Spinal cord (tissue), 10 donors: ENCODE measurements at places on chromosomes 4 and X.

- DNase-seq: no peak
Observed at GRCh38 chr4:145234091-145234706, 53.8 kb upstream of the OTUD4 start.

GRCh38 chr4:7524843-7525242, 90.1 kb upstream of the PSAPL1 start:
- DNase-seq: no peak

DNA sequence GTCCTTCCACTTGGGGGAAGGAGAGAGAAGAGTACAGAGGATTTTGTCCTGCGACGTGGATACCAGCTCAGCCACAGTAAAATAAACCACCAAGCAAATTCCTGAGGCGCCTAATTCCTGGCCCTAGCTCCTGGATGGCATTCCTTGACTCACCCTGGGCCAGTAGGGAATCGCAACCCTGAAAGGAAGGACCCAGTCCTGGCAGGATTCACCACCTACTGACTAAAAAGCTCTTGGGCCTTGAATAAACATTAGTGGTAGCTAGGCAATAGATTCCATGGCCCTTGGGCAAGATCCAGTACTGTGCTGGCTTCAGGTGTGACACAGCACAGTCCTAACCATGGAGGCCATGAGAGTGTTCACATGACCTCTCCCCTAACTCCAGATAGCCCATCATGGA, 45.6 kb downstream of the GABRA3 start:
- DNase-seq: no peak

DNA sequence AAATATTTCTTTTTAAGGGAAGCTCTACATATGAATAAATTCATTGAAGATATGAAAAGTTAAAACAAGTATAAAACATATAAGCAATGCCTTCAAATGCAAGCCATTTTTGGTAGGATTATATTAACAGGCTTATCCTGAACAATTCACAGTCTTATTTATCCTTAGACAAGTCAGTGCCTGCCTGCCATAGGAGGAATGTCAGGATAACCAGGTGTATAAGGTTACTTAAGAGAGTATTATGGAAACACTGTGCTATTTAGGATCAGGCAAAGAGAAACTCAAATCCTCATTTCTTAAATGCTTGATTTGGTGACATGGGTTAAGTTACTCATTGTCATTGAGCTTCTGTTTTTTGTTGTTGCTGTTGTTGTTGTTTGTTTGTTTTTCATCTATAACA, 2029.9 kb upstream of the AGA start:
- DNase-seq: no peak

- DNase-seq: no peak
Observed at GRCh38 chr4:23382879-23383278, 507.0 kb downstream of the PPARGC1A start.

- DNase-seq: no peak
Observed at GRCh38 chr4:62814510-62815047, 1594.7 kb downstream of the TECRL start.

DNA sequence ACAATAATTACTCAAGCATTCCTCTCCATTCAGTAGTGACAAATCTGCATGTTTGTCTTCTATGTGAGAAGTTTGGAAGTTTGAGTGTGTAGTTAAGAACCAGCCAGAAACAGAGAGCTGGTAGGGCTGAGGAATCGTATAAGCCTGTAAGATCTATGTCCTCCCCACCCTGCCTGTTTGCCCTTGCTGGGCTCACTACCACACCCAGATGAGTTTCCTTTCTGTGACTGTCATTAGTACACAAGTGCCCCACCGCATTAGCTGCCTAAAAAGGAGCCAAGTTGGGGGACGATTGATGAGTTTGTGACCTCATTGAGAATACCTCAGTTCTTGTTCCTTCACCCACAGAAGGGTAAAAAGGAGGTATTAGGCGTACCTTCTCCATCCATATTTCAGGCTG, 28.3 kb downstream of the DOCK11 start:
- no peak for DNase-seq

DNA sequence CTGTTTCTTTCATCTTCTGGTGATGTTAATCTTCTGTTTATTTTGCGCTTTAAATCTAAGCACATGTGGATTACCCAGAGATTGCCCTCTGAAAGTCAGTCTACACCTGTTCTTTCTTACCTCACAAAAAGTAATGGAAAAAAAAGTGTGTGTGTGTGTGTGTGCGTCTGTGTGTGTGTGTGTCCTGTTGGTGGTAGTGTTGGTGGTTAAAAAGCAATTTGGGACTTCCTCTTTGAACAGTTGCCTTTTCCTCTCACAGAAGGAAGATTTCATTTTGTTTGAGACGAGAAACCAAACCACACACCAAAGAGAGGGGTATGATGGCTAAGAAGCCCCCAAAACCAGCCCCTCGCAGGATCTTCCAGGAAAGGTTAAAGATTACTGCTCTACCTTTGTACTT, at the start of gene STAP1:
TSS of gene STAP1 (plus strand) at position 235 of the 400 bp plus-strand sequence. CDS start at position 318, 83 bp downstream.
- no peak for DNase-seq

- no peak for DNase-seq
Observed at GRCh38 chr4:82886147-82886942, 4.6 kb downstream of the SEC31A start.

DNA sequence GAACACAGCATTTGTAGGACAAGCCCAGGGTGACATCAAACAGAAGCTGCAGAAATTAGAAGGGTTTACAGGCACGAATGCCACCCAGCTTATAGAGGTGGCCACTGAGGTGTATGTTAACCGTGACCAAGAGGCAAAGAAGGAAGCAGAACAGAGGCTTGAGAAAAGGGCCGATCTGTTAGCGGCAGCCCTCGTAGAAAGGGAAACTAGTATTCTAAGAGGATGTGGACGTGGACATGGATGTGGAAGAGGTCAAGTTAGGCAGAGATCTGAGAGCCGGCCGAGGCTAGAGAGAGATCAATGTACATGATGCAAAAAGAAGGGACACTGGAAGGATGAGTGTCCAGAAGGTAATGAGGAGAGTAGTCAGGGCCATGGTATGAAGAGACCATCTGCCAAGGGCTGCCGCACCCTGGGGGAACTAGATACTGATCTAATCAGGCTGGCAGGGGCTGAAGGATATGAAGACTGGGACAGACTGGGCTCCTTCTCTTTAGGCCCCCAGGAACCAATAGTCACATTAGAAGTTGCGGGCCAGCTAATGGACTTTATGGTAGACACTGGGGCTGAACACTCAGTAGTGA, 27.5 kb downstream of the LIAS start:
- no peak for DNase-seq

DNA sequence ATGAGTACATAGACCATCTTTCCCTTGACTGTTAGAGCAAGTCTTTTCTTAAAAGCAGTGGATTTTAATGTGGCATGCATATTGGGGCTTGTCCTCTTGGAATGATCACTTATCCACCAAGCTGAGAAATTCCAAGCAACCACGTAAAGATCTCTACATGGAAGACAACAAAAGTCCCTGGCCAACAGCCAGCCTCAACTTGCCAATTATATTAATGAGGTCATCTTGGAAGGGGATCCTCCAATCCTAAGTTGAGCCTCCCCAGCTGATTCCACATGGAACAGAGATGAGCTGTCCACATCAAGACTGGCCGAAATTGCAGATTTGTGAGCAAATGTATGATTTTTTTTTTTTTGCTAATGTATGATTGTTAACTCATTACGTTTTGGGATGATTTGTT, 20.6 kb upstream of the FTHL17 start:
- no peak for DNase-seq

DNA sequence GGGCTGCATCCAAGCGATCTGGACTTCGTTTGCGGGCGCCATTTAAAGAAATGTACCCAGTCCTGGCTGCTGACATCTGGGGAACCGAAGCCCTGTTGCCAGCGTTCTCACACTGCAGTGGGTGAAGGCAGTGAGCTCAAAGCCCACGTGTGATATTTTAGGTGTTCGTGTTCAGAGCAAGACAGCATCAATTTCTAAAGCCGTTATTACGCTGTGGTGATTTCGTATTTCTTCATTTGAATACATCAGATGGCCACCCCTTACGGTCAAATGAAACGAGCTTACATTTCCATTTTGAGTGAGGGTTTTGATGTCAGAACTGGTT, 376 bp upstream of the C4orf36 start:
- DNase-seq: no peak

- DNase-seq: no peak
Observed at GRCh38 chr4:48195853-48196252, 61.8 kb upstream of the TXK start.

DNA sequence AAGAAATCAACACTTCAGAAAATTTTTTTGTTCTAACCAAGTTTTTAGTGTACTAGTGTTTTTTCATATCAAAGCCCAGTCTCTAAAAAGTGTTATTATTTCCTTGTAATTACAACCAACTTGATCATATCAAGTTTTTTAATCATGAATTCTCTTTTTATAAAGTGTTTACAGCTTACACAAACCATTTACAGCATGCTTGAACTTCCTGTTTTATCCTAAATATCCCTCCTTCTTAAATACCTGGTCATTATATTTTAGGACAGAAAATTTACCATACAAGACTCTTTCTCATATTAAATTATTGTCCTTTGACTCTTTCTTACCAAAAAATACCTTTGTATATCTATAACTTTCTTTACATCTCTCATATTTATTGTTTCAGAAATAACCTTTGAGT, 89.4 kb upstream of the NPY2R start:
- DNase-seq: no peak

GRCh38 chr4:74118600-74119338, 19.8 kb upstream of the CXCL2 start:
- no peak for DNase-seq

- no peak for DNase-seq
Observed at GRCh38 chr4:15182600-15183220, 180.4 kb downstream of the CPEB2 start.

DNA sequence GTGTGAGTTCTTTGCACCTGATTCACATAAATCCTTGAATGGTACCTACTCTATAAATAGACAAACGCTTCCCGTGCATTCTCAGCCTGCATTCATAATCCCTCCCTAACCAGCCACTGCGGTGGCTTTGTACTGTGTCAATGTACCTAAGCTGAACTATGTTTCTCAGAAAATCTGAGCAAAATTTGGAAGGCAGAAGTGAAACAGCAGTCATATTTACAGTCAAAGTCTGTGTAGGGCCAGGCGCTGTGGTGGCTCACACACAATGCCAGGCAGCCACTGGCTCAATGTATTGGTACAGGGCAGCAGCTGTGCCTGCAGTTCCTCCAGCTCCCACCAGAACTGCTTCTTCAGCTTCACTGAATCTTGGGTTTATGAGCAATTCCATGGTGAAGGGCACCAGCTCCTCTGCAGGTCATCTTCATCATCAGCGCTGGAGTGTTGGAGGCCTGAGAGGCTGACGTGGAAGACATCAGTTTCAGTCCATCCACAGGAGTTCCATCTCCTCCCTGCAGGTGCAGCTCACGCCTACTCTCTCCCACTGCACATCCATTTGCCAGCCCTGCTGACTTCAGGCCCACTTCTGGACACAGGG, 32.3 kb upstream of the IRF2 start:
- no peak for DNase-seq

DNA sequence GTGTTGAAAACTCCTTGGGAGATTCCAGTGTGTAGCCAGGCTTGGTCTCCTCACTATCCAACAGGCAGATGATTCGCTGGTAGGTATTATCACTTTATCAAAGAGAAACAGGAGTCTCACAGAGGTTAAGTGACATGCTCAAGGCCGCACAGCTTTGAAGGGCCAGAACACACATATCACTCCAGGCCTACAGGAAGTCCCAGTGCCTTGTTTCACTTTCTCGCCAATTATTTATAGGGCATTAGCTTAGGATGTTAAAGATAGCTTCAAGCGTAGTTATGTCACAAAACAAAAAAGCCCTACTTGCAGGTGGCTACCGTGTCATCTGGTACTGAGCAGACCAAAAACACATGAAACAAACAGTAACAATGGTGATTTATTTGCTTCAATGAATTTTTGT, 13.2 kb downstream of the ATP8A1 start:
- DNase-seq: no peak

GRCh38 chrX:94089149-94089548, 415.1 kb downstream of the FAM133A start:
- no peak for DNase-seq

GRCh38 chr4:154982187-154983047, 201.3 kb downstream of the RBM46 start:
- DNase-seq: peak; percentile 32

- no peak for DNase-seq
Observed at GRCh38 chr4:145907812-145908211, 30.8 kb downstream of the ZNF827 start.

DNA sequence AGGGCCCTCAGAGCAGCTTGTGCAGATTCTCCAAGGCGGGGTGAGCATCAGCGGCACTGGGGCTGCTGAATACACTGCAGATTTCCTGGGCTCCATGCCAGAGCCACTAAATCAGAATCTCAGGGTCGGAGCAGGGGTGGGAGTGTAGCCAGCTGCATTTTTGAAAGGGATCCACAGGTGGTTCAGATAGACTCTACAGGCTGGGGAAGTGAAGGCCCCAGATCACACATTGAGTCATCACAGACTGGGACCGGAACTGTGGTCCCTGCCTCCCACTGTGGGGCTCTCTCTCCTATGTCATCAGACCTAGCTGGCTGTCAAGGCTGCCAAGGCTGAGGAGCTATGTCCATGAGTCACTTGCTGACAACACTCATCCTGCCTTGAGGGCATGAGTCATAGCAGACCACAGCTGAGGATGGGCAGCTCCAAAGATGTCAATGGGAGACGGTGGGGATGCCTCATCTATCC, 162.3 kb upstream of the MAMLD1 start:
- DNase-seq: no peak

GRCh38 chr4:72997409-72997808, 72.1 kb downstream of the COX18 start:
- no peak for DNase-seq

GRCh38 chr4:136644279-136644678, 888.0 kb downstream of the PCDH18 start:
- DNase-seq: no peak

GRCh38 chrX:11540532-11541377, 125.0 kb downstream of the ARHGAP6 start:
- no peak for DNase-seq
